CD4-positive, alpha-beta T cell treated with Interleukin-12 subunit alpha and Interleukin-12 subunit beta, for 1 hour (primary cell): ENCODE measurements at places on chromosomes 3 and 15.

- no peak for DNase-seq
Measured at GRCh38 chr3:177517906-177518305, 320.6 kb upstream of the TBL1XR1 start.

- no peak for DNase-seq
Measured at GRCh38 chr15:90886291-90886614, 1.9 kb downstream of the FES start.

- no peak for DNase-seq
Measured at GRCh38 chr3:106329521-106329920, 460.7 kb upstream of the CBLB start.

GRCh38 chr3:55637906-55638638 lies 151.0 kb upstream of the WNT5A start:
- DNase-seq: no peak

DNA sequence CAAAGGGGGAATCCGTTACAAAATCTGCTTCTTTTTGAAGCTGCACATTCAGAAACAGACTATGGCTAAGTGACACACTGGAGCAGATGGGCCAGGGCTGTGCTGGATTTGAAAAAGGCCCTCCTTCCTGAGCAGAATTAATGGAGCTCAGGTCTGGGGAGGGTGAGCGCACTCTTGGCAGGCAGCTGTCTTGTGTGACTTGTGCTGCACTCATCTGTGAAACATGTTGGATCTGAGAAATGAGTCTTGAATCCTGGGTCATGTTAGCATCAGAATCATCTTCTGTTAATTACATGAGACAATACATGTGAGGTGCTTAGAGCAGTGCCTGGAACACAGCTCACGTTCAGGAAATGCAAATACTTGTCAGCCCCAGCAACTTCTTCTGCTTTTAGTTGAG lies 219.6 kb downstream of the THSD4 start:
- no peak for DNase-seq

DNA sequence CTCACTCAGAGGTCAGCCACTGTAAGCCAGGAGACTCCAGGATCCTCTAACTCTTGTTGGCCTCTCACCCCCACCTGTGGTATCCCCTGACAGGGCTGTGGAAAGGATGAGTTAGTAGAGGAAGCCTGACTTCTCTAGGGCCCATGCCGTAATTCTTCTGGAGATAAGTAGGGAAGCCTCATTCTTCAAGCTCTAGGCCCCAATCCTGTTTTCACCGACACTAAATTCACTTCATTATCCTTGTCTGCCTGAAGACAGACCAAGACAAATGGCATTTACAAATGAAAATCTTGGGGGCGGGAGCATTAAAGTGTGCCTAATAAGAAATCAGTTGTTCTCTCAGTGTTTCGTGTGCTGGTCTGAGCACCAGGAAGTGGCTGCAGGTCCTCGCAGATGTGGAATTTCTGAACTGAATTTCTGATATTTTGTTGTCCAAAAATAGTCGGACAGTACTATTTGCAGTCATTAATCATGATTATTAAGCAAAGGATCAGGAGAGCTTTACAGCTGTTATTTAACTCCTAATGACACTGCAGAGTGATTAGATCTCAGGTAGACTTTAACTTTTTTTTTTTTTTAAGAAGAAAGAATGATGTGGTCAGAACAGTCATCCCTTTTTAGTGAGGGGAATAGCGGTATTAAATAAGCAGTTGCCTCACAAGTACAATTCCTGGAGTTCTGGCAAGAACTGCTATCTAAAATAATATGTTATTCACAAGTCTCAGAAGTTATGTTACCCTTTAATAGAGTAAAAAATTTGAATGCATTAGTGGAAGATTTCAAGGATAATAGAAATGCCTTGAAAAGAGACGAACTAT lies 58.4 kb downstream of the RBMS3 start:
- no peak for DNase-seq

- DNase-seq: no peak
Measured at GRCh38 chr3:183129243-183129642, 29.9 kb upstream of the MCCC1 start.
